ENCODE measurements at places on chromosomes 3 and 15.

DNA sequence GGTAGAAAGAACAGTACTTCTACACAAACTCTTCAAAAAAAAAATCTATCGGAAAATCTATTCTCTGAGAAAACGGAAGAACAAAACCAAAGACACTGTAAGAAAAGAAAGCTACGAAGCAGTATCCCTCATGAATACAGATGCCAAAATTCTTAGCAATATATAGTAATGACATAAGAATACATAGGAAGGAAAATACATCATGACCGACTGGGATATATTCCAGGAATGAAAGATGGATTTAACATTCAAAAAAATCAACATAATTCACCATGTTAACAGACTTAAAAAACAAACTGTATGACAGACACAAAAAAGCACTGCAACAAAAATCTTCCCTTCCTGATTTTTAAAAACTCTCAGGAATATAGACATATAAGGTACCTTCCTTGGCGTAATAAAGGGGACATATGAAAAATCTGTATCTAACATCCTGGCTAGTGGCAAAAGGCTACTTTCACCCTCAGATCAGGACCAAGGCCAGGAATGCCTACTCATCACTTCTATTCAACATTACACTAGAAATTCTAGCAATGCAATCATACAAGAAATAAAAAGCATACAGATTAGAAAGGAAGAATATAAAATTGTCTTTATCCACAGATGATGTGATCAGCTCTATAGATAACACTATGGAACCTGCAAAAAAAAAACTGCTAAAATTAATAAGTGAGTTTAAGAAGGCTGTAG lies 77.6 kb upstream of the XXYLT1 start:
- no peaks in the 10 kb centered on the region for H3K27me3 ChIP-seq
- no peak overlapping the region for H3K4me3 ChIP-seq
- DNase-seq, result no peak
- H3K4me1 ChIP-seq, result peaks cover 16% of the 10 kb centered on the region
- H3K27ac ChIP-seq, result no peak overlapping the region

DNA sequence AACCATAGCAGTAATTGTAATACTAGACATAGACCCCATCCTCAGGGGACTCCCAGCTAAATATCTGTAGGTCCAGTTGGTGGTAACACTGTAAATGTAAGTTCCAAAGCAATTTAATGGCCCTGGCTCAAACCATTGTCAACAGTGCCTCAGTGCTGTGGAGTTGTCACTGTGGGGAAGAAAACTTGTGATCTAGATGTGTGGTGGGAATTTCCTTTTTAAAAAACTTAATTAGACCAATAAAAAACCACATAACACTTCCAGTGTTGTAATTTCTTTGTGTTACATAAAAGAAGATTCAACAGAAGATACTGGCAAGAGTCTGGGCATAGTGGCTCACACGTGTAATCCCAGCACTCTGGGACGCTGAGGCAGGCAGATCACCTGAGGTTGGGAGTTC lies 138.6 kb upstream of the UMPS start:
- no peak overlapping the region for H3K27ac ChIP-seq
- no peak for DNase-seq
- H3K4me3 ChIP-seq, result no peak overlapping the region

DNA sequence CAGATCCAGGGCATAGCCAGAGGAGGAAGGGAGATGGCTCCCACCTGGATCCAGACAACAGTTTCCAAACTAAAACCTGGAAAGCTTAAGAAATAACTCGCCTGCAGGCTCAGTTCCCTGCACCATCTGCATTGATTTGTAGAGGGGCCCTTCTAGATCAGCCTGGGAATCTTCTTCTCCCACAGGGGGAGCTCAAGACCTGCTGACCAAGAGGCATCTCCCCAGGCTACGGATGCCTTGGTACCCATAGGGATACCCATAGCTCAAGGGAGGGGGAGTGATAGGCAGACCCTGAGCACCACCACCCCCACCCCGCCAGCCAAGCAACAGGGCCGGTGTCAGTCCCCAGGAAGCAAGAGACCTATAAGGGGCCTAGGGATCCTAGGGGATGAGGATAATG lies 28.0 kb upstream of the DCLK3 start:
- H3K27me3 ChIP-seq, result peaks cover 9% of the 10 kb centered on the region
- H3K4me3 ChIP-seq, result no peak overlapping the region
- no peaks in the 10 kb centered on the region for H3K36me3 ChIP-seq
- no peak overlapping the region for H3K27ac ChIP-seq

GRCh38 chr15:60392986-60393790 lies 4.6 kb downstream of the ANXA2 start:
- H3K27ac ChIP-seq, result peak overlapping the region; percentile 99
- H3K4me1 ChIP-seq, result peaks cover 73% of the 10 kb centered on the region
- peaks cover 57% of the 10 kb centered on the region for H3K27me3 ChIP-seq

DNA sequence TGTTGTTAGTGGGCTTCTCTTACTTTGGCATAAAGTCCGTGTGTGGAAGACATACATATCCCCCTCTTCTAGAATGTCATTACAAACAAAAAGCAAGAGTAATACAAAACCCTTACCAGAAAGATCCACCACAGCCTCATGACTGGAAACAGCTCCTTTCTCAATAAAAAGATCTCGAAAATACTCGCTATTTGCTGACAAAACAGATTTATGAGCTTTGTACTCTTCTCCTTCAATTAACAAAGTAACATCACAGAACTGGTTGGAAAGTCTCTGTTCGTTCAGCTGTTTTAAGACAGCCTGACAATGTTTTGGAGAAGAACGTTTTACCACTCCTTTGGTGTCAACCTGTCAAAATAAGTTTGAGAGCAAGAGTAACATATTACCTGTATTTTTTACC lies 5.9 kb downstream of the ZBTB11 start:
- H3K36me3 ChIP-seq, result peaks cover 19% of the 10 kb centered on the region
- DNase-seq, result no peak
- peaks cover 29% of the 10 kb centered on the region for H3K4me1 ChIP-seq
- no peak overlapping the region for H3K4me3 ChIP-seq
- peak overlapping the region; percentile 36 for H3K27ac ChIP-seq

DNA sequence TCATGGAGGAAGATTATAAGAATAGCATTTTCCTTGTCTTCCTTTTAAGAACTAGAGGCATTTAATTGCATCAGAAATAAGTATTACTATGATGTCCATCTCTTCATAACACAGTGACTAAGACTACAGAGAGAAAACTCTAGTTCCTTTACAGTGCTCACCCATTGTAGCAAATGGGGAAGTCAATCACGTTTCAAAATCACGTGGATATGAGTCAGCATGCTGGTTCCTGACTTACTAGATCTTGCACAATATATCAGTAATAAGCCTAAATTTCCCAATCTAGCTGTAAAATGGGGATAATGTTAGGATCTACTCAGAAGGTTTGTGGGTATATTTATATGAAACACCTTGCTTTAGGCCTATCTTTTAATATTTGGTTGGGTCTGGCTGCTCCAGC lies 254.8 kb upstream of the EOMES start:
- H3K4me3 ChIP-seq, result no peak overlapping the region
- no peak overlapping the region for H3K27ac ChIP-seq
- no peaks in the 10 kb centered on the region for H3K4me1 ChIP-seq
- no peaks in the 10 kb centered on the region for H3K27me3 ChIP-seq
- no peak for DNase-seq

- H3K4me3 ChIP-seq, result no peak overlapping the region
- no peaks in the 10 kb centered on the region for H3K4me1 ChIP-seq
- no peak overlapping the region for H3K27ac ChIP-seq
- 0 out of 2 replicates have a peak, but pooled peaks cover 4% of the 10 kb centered on the region for H3K36me3 ChIP-seq
Observed at GRCh38 chr3:72535772-72536171, 312.5 kb downstream of the SHQ1 start.

GRCh38 chr15:42157981-42158765 lies 1.7 kb upstream of the PLA2G4F start:
- no peak for DNase-seq
- peaks cover 11% of the 10 kb centered on the region for H3K36me3 ChIP-seq
- H3K4me1 ChIP-seq, result peaks cover 9% of the 10 kb centered on the region
- peaks cover 9% of the 10 kb centered on the region for H3K27me3 ChIP-seq

DNA sequence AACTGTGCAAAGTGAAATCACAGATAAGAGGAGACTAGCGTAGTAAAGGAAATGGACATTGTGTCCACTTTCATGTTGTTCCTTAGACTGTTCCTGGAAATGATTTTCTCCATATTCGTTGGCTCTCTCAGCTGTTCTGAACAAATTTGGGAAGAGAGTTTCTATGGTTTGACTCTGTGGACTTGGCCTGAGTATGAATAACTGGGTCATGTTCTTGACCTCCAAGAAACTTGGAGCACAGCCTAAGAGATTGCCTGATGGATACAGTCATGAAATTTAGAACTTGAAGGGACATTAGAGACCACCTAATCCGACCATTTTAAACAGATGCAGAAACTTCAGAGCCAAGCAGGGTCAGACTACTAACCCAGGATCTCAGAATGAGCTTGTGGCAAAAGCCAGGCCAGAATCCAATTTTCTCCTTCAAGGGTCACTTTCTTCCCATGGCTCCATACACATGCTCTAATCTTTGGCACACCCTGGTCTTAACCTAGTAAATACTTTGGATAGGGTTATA lies 430.4 kb downstream of the RBMS3 start:
- no peak overlapping the region for H3K27ac ChIP-seq
- H3K4me1 ChIP-seq, result peaks cover 6% of the 10 kb centered on the region
- no peak overlapping the region for H3K4me3 ChIP-seq
- H3K36me3 ChIP-seq, result no peaks in the 10 kb centered on the region
- DNase-seq, result no peak

GRCh38 chr3:25281732-25282126 lies 146.3 kb upstream of the RARB start:
- no peak for DNase-seq
- H3K36me3 ChIP-seq, result no peaks in the 10 kb centered on the region
- no peak overlapping the region for H3K4me3 ChIP-seq
- no peaks in the 10 kb centered on the region for H3K4me1 ChIP-seq
- H3K27ac ChIP-seq, result no peak overlapping the region

DNA sequence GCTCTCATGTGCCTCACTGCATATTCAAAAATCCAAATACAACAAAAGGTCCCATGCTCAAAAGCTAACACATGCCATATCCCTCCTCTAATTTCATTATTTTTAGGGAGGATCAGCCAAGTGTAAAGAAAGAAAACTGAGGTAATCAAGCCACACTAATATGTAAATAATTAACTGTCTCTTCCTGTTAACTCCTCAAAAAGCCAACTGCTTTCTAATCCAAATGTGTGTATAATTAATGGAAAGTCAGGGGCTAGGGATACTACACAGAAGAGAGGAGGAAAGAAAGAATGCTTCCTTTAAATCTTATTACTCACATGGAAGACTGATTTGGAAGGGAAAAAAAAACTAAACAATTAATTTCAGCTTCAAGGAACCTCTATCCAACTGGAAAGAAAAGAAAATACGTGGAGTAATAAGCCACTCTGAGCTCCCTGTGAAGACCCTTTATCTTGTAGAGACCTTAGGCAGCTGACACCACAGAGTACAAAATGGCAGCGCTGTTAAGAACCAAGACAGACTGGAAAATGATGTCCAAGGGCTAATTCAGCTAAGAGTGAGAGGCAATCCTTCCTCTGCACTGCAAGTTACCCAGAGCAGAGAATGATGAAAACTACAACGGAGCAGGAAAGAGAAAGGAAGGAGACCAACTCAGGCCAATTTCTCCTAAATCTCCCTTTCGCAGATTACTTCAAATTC lies 56.8 kb downstream of the ZNF148 start:
- H3K27me3 ChIP-seq, result no peaks in the 10 kb centered on the region
- H3K4me1 ChIP-seq, result peaks cover 37% of the 10 kb centered on the region
- no peak for DNase-seq
- H3K4me3 ChIP-seq, result no peak overlapping the region
- peak overlapping the region; percentile 45 for H3K27ac ChIP-seq
- H3K36me3 ChIP-seq, result peaks cover 33% of the 10 kb centered on the region

GRCh38 chr3:187368251-187369088 lies at the start of gene RTP4:
Gene RTP4 (plus strand): TSS chr3:187368385. CDS start chr3:187368442, 57 bp downstream.
- peaks cover 9% of the 10 kb centered on the region for H3K4me1 ChIP-seq
- peak within 1 kb of the TSS; percentile 76 for H3K27ac ChIP-seq
- peak within 1 kb of the TSS; percentile 77 for H3K4me3 ChIP-seq
- no peaks in the 10 kb centered on the region for H3K36me3 ChIP-seq

GRCh38 chr15:63504247-63504978 lies at the start of gene USP3:
Gene USP3 (plus strand): TSS chr15:63504593. CDS start chr15:63504740, 147 bp downstream.
- peak within 1 kb of the TSS; percentile 98 for H3K27ac ChIP-seq
- peaks cover 8% of the 10 kb centered on the region for H3K27me3 ChIP-seq
- peak; percentile 90 for DNase-seq
- H3K36me3 ChIP-seq, result peaks cover 7% of the 10 kb centered on the region
- peaks cover 79% of the 10 kb centered on the region for H3K4me1 ChIP-seq

GRCh38 chr3:29468187-29468586 lies 187.3 kb downstream of the RBMS3 start:
- H3K36me3 ChIP-seq, result peaks cover 9% of the 10 kb centered on the region
- H3K27ac ChIP-seq, result no peak overlapping the region
- H3K27me3 ChIP-seq, result no peaks in the 10 kb centered on the region
- no peak overlapping the region for H3K4me3 ChIP-seq

- H3K36me3 ChIP-seq, result no peaks in the 10 kb centered on the region
- no peak overlapping the region for H3K4me3 ChIP-seq
- H3K27ac ChIP-seq, result no peak overlapping the region
- H3K27me3 ChIP-seq, result peaks cover 2% of the 10 kb centered on the region
- H3K4me1 ChIP-seq, result peaks cover 6% of the 10 kb centered on the region
- DNase-seq, result peak; percentile 48
Observed at GRCh38 chr3:161423911-161424522, 52.7 kb upstream of the SPTSSB start.

DNA sequence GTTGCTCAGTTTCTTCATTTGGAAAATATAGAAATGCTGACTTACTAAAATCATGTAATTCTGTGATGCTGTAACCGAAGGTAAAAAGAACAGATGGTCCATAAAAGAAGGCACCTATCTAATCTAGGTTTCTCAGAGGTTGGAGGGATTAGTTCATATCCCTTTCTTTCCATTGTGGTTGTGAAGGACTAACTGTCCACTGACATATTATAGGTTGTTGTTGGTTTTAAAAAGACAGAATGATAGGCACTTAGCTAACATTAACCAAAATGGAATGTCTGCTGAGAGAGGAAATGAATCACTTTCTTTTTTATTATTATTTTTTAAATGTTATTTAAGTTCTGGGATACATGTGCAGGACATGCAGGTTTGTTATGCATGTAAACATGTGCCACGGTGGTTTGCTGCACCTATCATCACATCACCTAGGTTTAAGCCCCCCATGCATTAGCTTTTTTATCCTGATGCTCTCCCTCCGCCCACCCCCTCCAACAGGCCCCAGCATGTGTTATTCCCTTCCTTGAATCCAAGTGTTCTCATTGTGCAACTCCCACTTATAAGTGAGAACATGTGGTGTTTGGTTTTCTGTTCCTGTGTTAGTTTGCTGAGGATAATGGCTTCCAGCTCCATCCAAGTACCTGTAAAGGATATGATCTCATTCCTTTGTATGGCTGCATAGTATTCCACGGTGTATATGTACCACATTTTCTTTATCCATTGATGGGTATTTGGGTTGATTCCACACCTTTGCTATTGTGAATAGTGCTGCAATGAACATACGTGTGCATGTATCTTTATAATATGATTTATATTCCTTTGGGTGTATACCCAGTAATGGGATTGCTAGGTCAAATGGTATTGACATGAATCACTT lies 45.8 kb downstream of the ALDH1A2 start:
- no peak overlapping the region for H3K4me3 ChIP-seq
- no peaks in the 10 kb centered on the region for H3K27me3 ChIP-seq
- DNase-seq, result peak; percentile 2

DNA sequence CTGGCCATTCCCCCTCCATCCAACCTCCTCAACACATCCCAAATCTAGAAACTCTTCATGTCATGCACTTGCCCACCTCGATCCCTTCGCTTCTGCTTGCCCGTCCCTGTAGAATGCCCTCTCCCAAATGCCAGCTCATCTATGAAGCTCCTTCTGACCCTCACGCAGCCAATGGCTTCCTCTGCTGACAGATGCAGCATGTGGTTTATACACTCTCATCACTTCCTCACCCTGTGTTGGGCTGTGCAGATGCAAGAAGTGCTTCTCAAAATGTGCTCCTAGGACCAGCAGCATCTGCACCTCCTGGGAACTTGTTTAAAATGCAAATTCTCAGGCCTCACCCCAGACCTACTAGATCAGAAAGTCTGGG lies 51.7 kb downstream of the SEMA5B start:
- peaks cover 48% of the 10 kb centered on the region for H3K27me3 ChIP-seq
- H3K36me3 ChIP-seq, result no peaks in the 10 kb centered on the region
- H3K4me1 ChIP-seq, result peaks cover 37% of the 10 kb centered on the region
- no peak for DNase-seq
